IMR-90 (cell line): ENCODE measurements at places on chromosomes 12 and 14. TPM values are rescaled to one million over a fixed set of nuclear protein-coding genes. Genes with fewer than 3 reads are reported as not detected.
A peak's percentile ranks its signal among the peaks of the same experiment; 100 is the strongest.

The LRTM2 gene
- total RNA-seq = not detected in 2 replicates

The KERA gene
- total RNA-seq = not detected in 2 replicates

- no peak for DNase-seq
Observed at GRCh38 chr14:99195602-99196309, 76.2 kb downstream of the BCL11B start.

GRCh38 chr14:95495538-95496025 is 20.9 kb downstream of the SYNE3 start:
- DNase-seq = no peak

- peak; percentile 52 for DNase-seq
Observed at GRCh38 chr12:92144631-92145480, 790 bp downstream of the BTG1 start.

- peak; percentile 66 for DNase-seq
Observed at GRCh38 chr12:42090899-42091298, 53.8 kb downstream of the GXYLT1 start.
